ENCODE measurements at places on chromosomes 13 and 19. TPM values are rescaled to one million over a fixed set of nuclear protein-coding genes. Genes with fewer than 3 reads are reported as not detected.

The CCNE1 gene
- polyA plus RNA-seq: 31.8 TPM

The OLFM4 gene
- not detected for polyA plus RNA-seq

The ZNF724 gene
- polyA plus RNA-seq: 8.7 TPM

The NKPD1 gene
- 0.55 TPM for polyA plus RNA-seq

The LHB gene
- polyA plus RNA-seq: 0.53 TPM

The COL4A2 gene
- 133 TPM for polyA plus RNA-seq

Measured in H1 (cell line).